Gastroesophageal sphincter (tissue), 4 donors: ENCODE measurements at places on chromosomes 6 and 20. TPM values are rescaled to one million over a fixed set of nuclear protein-coding genes. Genes with fewer than 3 reads are reported as not detected.

The MYO6 gene
- 12.7 TPM for total RNA-seq

The PRICKLE4 gene
- 2.3 TPM for total RNA-seq

The TENT5A gene
- 13.9 TPM for total RNA-seq

The ADTRP gene
- 0.23 TPM for total RNA-seq

The ADGRF5 gene
- total RNA-seq: 37.6 TPM

The IL17A gene
- total RNA-seq: not detected

The NKAIN4 gene
- not detected for total RNA-seq

The NR2E1 gene
- not detected for total RNA-seq

The PNISR gene
- 53.6 TPM for total RNA-seq

The LY6G6C gene
- total RNA-seq: not detected

The PLCB4 gene
- 65.3 TPM for total RNA-seq

The L3MBTL3 gene
- total RNA-seq: 5.1 TPM

The RIPOR3 gene
- total RNA-seq: 16.2 TPM

The AKAP12 gene
- 152 TPM for total RNA-seq

The ZNF165 gene
- 1.6 TPM for total RNA-seq

The PPP1R3D gene
- total RNA-seq: 6.8 TPM

The E2F1 gene
- 4.4 TPM for total RNA-seq

The PKIB gene
- 1.1 TPM for total RNA-seq

The LRFN2 gene
- not detected for total RNA-seq

The RAB44 gene
- total RNA-seq: 0.67 TPM

The TFAP2C gene
- 3.8 TPM for total RNA-seq
